ENCODE measurements at places on chromosomes 7 and 10.

DNA sequence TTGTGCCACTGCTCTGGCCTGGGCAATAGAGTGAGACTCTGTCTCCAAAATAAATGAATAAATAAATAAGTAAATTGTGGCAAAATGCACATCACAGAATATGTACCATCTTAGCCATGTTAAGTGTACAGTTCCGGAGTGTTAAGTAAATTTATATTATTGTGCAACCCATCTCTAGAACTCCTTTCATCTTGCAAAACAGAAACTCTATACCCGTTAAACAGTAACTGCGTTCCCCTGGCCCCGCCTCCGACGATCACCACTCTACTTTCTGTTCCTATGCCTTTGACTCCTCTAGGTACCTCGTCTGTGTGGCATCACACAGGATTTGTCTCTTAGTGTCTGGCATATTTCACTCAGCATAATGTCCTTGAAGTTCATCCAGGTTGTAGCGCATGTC lies 356.4 kb upstream of the FOXK1 start:
- no peak for DNase-seq

GRCh38 chr10:78171633-78172400 lies 138.2 kb downstream of the RPS24 start:
- DNase-seq = no peak

GRCh38 chr10:30436191-30436611 lies 2.2 kb downstream of the MAP3K8 start:
- DNase-seq = peak; percentile 84

DNA sequence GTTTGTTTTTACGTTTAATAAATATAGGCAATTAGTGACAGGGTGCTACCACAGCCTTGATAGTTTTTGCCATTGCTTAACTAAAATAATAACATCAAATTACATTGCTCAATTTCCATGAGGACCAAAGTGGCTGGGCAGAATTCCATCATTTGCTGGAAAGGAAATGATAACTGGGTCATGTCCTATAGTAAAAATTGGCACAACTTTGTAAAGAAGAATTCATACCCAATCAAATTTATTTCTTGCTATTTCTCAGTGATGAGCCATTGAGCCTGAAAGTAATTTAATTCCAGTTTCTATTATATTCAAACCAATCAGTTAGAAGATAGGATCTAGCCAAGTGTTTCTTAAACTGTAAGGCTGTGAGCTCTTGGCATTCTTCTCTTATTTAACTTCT lies 102.2 kb upstream of the CTTNBP2 start:
- DNase-seq = no peak

All from suppressor macrophage (primary cell).